Prostate gland (tissue), 2 donors: ENCODE measurements at places on chromosomes 12 and 14.

GRCh38 chr14:42893183-42893582 is 1286.5 kb downstream of the LRFN5 start:
- H3K27me3 ChIP-seq = no peaks in the 10 kb centered on the region
- no peak for DNase-seq
- H3K4me1 ChIP-seq = no peaks in the 10 kb centered on the region
- H3K4me3 ChIP-seq = no peak overlapping the region

DNA sequence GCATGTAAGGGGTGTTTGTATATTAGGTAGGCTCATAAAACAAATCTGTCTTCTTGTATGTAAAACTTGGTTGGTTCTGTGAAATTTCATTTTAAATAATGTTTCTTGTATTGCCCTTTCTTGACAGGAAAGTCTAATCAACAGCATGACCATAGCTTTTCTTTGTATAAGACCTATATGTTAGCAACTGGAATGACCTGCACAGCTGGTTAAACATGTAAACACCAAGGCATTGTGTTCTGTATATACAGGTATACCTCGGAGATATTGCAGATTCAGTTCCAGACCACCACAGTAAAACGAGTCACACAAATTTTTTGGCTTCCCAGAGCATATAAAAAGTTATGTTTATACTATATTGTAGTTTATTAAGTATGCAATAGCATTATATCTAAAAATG is 183.6 kb downstream of the ERC1 start:
- no peak for DNase-seq
- no peaks in the 10 kb centered on the region for H3K36me3 ChIP-seq
- H3K27ac ChIP-seq = no peak overlapping the region
- H3K4me3 ChIP-seq = no peak overlapping the region

DNA sequence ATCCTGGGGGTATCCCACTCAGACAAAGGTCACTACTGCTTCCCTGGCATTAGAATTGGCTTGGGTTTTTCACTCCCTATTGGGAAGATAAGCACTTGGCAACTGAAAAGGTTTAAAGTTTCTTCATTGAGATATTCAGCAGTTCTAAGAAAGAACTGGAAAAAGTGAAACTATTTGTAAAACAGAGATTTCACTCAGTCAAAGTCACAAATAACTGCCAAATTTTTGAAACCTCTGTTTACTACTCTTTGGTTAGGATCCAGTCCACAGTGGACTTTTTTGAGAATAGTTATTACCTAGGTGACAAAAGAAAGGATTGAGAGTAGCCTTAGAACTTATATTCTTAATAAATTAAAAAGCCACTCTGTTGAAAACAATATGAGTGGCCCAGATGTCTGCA is 84.8 kb downstream of the FIGNL2 start:
- H3K27ac ChIP-seq = no peak overlapping the region
- H3K4me3 ChIP-seq = no peak overlapping the region
- DNase-seq = no peak

- no peaks in the 10 kb centered on the region for H3K27me3 ChIP-seq
- H3K4me3 ChIP-seq = no peak overlapping the region
- H3K27ac ChIP-seq = no peak overlapping the region
- H3K4me1 ChIP-seq = no peaks in the 10 kb centered on the region
- no peak for DNase-seq
- H3K36me3 ChIP-seq = no peaks in the 10 kb centered on the region
Measured at GRCh38 chr12:116011217-116011616, 266.3 kb downstream of the MED13L start.

DNA sequence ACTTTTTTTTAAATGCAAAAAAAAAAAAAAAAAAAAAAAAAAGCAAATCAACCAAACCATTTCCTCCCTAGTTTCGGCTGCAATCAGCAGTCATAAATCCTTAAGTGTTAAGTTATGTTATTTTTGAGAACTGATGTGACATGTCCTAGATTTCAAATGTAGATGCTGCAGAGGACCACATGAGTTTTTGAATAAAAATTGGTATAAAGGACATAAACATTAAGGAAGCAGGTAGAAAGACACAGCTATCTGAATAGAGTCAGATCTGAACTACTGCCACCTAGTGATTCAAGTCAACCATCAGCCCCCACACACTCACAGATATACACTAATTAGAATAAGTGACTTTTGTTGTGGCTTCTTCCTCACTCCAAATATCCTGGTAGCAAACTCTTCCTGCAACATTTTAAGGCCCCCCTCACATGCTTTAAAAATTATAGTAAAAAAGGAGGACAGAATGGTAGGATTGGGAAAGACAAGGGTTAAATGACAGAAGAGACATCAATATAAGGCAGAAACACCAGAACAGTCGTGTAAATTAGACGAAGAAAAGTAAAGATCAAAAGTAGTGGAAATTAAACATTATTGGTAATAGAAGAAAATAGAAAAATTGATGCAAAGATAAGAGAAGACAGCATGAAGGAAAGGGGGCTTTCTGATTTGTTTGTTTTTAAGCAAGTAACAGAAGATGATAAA is 394.5 kb upstream of the ATP2B1 start:
- no peak for DNase-seq
- H3K4me3 ChIP-seq = no peak overlapping the region
- H3K36me3 ChIP-seq = no peaks in the 10 kb centered on the region
- no peak overlapping the region for H3K27ac ChIP-seq

GRCh38 chr14:105281371-105282097 is 19.3 kb downstream of the BRF1 start:
- DNase-seq = no peak
- no peaks in the 10 kb centered on the region for H3K27me3 ChIP-seq
- H3K4me1 ChIP-seq = no peaks in the 10 kb centered on the region
- H3K36me3 ChIP-seq = no peaks in the 10 kb centered on the region
- no peak overlapping the region for H3K4me3 ChIP-seq

DNA sequence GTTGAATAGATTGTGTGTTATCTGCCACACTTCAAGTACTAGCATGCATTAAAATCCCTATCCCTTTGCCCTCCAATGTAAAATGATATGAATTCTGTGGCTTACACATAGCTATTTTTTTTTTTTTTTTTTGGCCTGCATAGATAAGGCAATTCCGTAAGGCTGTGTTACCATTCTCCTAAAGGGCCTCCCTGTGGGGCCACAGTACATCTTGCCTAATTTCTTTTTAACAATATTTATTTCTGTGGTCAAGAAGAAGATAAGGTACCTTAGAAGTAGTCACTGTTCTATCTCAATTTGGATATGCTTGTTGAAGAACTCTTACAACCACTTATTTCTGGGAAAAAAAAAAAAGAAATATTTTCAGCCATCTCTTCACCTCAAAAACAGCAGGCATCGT is 19.8 kb downstream of the FLRT2 start:
- H3K4me3 ChIP-seq = no peak overlapping the region
- no peak overlapping the region for H3K27ac ChIP-seq
- no peaks in the 10 kb centered on the region for H3K4me1 ChIP-seq
- no peaks in the 10 kb centered on the region for H3K27me3 ChIP-seq
- no peaks in the 10 kb centered on the region for H3K36me3 ChIP-seq
- no peak for DNase-seq

GRCh38 chr14:34873589-34874385 is 1.4 kb downstream of the BAZ1A start:
- peak overlapping the region; percentile 100 for H3K27ac ChIP-seq
- H3K27me3 ChIP-seq = no peaks in the 10 kb centered on the region
- DNase-seq = peak; percentile 73
- H3K4me1 ChIP-seq = no peaks in the 10 kb centered on the region
- no peaks in the 10 kb centered on the region for H3K36me3 ChIP-seq

- no peaks in the 10 kb centered on the region for H3K4me1 ChIP-seq
- H3K27ac ChIP-seq = peak overlapping the region; percentile 7
- H3K4me3 ChIP-seq = no peak overlapping the region
- H3K27me3 ChIP-seq = no peaks in the 10 kb centered on the region
- H3K36me3 ChIP-seq = no peaks in the 10 kb centered on the region
Measured at GRCh38 chr12:12804011-12804410, 9.1 kb upstream of the DDX47 start.

GRCh38 chr12:69657376-69658137 is 41.5 kb downstream of the BEST3 start:
- no peak overlapping the region for H3K4me3 ChIP-seq
- no peak for DNase-seq
- H3K27me3 ChIP-seq = no peaks in the 10 kb centered on the region
- H3K27ac ChIP-seq = no peak overlapping the region
- H3K36me3 ChIP-seq = no peaks in the 10 kb centered on the region

GRCh38 chr12:59637692-59638070 is 41.9 kb downstream of the SLC16A7 start:
- H3K27ac ChIP-seq = no peak overlapping the region
- no peaks in the 10 kb centered on the region for H3K27me3 ChIP-seq
- H3K4me1 ChIP-seq = no peaks in the 10 kb centered on the region
- no peak for DNase-seq
- H3K4me3 ChIP-seq = no peak overlapping the region

GRCh38 chr12:1932264-1932777 is 13.9 kb upstream of the CACNA2D4 start:
- DNase-seq = peak; percentile 34
- no peaks in the 10 kb centered on the region for H3K4me1 ChIP-seq
- H3K4me3 ChIP-seq = no peak overlapping the region
- H3K27me3 ChIP-seq = no peaks in the 10 kb centered on the region
- H3K36me3 ChIP-seq = no peaks in the 10 kb centered on the region

DNA sequence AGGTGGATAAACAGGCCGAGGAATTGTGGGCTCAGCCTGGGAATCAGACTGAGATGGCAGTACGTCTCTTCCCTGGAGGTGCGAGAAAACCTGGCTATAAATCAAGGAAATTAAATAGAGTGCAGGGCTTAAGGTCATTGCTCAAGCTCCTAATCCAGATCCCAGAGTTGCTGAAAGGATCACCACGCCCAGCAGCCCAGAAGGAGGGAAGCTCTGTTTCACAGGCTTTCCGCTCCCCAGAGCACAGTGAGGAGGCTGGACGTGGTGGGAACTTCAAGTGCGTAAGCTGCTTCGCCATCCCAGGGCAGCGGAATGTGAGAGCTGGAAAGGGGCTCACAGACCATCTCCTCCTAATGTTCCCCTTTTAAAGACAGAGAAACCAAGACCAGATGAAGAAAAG is 651.6 kb upstream of the TBX3 start:
- DNase-seq = no peak
- H3K27me3 ChIP-seq = no peaks in the 10 kb centered on the region
- H3K27ac ChIP-seq = no peak overlapping the region
- H3K4me1 ChIP-seq = no peaks in the 10 kb centered on the region

- H3K4me1 ChIP-seq = no peaks in the 10 kb centered on the region
- H3K27ac ChIP-seq = no peak overlapping the region
- no peak for DNase-seq
- no peaks in the 10 kb centered on the region for H3K27me3 ChIP-seq
- no peak overlapping the region for H3K4me3 ChIP-seq
Measured at GRCh38 chr12:103748002-103748401, 93.0 kb downstream of the NT5DC3 start.

DNA sequence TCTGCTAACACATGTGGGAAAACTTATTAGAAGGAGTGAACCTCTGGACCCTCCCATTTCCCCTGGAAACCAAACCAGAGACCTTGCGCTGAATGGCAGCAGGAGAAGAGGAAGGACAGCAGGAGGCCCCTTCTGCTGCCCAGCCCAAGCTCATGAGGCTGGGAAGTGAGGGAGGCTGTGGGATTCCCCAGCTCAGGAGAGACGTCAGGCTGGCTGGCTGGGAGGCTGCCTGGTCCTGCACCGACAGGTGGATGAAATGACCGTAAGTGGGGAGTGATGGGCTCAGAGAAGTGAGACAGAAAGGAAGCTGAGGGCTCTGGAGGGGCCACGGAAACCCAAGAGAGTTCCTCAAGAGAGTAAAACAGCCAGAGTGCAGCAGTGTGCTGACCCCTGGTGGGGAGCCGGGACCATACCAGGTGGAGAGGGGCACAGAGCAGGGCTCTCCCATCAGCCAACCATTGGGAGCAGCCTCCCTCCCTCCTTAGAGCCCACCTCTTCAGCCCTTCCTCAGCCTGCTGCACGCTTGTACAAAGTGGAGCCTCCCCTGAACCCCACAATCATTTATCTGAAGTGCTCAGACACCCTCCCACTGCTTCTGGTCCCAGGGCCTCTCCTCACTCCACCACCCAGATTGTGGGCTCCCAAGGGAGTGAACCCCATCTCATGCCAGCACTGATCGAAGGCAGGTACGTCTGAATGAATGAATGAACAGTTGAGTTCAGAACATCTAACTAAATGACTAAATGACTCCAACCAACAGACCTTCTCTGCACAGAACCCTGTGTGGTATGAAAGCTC is 14.0 kb downstream of the TAMALIN start:
- no peak overlapping the region for H3K27ac ChIP-seq
- DNase-seq = no peak

DNA sequence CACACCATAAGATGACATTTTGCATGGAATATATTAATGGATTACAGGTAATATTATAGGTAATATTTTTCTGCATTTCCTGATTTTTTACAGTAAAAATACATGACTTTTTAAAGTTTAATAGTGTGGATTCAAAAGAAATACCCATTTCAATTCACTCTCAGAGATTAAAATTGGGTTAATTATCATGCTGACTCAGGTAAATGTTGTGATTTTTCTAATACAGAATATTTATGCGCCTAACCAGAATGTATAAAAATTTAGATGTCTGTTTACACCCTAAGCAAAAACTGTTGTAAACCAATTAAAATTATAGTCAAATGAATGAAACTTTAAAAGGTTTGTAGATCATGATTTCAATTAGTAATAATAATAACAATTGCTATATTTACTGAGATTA is 117.2 kb upstream of the FLRT2 start:
- no peaks in the 10 kb centered on the region for H3K36me3 ChIP-seq
- H3K4me1 ChIP-seq = peaks cover 3% of the 10 kb centered on the region
- no peaks in the 10 kb centered on the region for H3K27me3 ChIP-seq
- no peak overlapping the region for H3K4me3 ChIP-seq
- no peak for DNase-seq
